Posterior vena cava (tissue), 2 donors: ENCODE measurements at places on chromosomes 3 and 15. TPM values are rescaled to one million over a fixed set of nuclear protein-coding genes. Genes with fewer than 3 reads are reported as not detected.
A peak's percentile ranks its signal among the peaks of the same experiment; 100 is the strongest.

NXPE3 gene
- 21.1 TPM for total RNA-seq

RHOV gene
- not detected for total RNA-seq

CA12 gene
- total RNA-seq = 48.3 TPM

ROPN1 gene
- not detected for total RNA-seq

DNA sequence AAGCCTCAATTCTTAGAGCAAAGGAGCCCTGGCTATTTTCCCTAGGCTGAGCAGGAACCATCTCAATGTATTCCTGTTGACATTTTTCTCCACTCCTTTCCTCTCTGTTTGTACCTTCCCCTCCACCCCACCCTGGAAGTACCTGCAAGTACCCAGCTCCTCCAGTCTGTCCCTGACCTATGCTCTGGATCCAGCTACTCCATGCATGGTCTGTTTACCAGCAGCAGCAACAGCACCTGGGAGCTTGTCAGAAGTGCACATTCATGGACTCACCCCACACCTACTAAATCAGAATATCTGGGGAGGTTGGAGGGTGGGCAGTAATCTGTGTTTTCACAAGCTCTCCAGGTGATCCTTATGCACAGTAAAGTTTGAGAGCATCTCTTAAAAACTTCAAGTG is 240.7 kb upstream of the UMPS start:
- no peak for DNase-seq

- no peak for DNase-seq
These were observed 377.8 kb downstream of the KCNH8 start for GRCh38 chr3:19526071-19526470.

GRCh38 chr15:41925086-41925608 is 31.3 kb upstream of the SPTBN5 start:
- peak; percentile 10 for DNase-seq

GRCh38 chr15:41128174-41128902 is 12.3 kb upstream of the INO80 start:
- DNase-seq = no peak

DNA sequence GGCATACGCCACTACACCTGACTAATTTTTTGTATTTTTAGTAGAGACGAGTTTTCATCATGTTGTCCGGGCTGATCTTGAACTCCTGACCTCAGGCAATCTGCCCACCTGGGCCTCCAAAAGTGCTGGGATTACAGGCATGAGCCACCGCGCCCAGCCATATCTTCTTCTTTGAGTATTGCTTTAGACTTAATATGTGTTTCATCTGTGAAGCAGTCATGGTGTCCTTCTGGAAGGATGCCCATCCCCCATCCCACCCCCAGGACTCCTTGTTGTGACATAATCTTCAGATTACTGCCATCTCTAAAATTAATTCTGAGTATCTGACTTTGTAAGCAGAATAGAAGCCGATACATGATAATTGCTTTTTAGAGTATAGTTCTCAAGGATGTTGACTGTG is 57.7 kb downstream of the KLHL25 start:
- DNase-seq = no peak

- DNase-seq = peak; percentile 45
These were observed 6.2 kb downstream of the CORO2B start for GRCh38 chr15:68584756-68585573.

DNA sequence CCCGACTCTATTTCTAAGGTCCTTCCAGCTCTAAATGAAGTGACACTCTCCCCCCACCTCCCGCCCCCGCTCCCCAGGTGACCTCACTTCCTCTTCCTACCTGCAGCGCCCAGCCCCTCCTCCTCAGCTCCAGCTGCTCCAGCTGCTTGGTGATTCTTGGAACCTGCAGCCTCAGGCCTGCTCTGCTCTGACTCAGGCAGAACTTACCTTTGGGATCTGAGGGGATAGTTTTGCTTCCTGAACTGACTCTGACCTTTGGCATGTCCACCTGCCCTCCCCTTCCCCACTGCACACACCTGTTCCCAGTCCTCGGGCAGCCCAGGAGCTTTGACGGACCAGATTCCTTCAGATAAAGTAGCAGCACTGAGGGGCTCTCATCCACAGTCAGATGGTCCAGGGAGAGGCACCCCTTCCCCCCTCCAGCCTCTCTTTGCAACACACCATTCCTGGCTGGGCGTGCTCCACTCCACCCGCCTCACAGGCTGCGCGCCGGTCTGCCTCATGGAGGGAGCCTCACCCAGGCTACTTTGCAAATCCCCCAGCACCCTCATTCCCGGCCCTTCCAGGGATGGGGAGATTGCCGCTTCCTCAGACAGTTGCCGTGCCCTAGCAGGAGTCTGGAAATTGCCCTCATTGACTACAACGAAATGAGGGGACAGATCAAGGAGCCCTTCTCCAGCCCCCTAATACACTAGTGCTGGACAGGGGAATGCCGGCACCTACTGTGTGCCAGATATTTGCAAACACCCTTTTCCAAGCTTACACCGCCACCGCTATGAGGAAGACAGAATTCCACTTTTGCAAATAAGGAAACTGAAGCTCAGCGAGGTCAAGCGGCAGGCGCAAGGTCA is 692 bp upstream of the C15orf39 start:
- no peak for DNase-seq

GRCh38 chr3:78791753-78792152 is 976.0 kb downstream of the ROBO1 start:
- DNase-seq = no peak
